Left ventricle myocardium inferior (tissue), 1 donor: ENCODE measurements at places on chromosomes 2 and 18.

GRCh38 chr2:10887476-10887875 lies 24.3 kb upstream of the KCNF1 start:
- DNase-seq = no peak

GRCh38 chr2:9037166-9037565 lies 33.7 kb upstream of the MBOAT2 start:
- no peak for DNase-seq

GRCh38 chr18:35964319-35964718 lies 8.2 kb upstream of the RMP24 start:
- DNase-seq = no peak

DNA sequence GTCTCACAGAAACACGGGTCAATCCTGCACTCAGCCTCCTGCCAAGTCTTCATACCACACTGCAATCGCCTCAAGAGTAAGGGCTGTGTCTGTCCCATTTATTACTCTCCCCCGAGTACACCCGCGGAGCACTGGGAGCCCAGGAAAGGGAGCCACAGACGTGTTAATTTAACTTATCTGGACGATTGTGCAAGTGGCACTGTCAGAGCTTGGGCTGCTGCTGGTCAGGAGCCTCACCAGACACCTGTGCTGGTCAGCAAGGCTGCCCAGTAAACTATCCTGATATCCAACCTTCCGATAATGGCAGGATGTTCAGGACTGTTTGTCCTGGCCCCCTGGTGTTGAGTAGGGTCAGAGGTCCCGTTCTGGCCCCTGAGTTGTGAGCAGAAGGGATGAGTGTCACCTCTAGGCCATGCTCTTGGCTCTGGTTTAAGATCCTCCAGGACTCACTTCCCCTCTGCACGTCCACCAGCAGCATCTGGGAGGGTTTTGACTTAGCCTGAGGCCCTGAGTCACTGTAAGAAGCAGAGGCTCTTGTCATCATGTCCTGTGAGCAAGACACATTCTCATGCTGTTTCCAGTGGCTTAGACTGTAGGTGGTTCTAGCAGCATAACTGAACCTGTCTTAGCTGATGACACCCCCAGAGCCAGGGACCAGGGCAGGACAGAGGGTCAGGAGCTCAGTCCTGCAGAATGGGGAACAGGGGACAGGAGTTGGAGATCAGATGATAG lies 82.5 kb upstream of the ARL4C start:
- DNase-seq = no peak

GRCh38 chr2:233386382-233387041 lies 32.2 kb downstream of the DGKD start:
- no peak for DNase-seq

DNA sequence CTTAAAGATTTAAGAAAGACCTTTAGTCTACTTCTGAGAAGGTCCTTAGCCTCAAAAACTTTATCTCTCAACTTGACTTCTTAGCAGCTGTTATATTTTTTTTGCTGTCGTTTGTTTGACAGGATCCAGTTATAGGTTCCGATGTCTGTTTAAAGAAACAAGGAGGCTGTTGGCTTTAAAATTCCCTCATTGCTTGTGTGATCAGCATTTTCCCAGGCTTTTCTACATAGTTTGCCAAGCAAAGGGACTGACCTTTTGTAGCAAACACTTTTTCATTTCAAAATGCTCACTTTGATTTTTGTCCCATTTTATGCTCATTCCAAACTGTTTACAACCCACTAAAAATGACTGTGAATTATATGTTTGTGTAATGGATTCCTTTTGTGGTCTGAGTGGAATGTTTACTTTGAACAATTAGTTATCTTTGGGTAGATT lies 394.9 kb downstream of the ARHGAP15 start:
- DNase-seq = no peak

DNA sequence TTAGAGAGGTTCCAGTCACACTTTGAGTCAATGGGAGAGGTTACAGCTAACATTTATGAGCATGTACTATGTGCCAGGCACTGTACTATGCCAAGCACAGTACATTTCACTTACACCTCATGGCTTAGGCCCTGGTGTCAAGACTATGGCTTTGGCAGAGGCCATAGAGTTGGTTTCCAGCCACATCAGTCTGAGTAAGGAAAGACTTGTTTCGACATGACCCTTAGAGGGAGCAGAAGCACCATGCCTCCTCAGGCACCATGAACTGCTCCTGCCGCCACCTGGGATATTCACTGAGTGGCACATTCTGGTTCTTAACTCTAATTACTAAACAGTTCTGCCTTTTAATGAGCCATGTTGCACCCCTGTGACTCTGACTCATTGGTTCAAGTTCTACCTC lies 12.7 kb downstream of the DGUOK start:
- no peak for DNase-seq

DNA sequence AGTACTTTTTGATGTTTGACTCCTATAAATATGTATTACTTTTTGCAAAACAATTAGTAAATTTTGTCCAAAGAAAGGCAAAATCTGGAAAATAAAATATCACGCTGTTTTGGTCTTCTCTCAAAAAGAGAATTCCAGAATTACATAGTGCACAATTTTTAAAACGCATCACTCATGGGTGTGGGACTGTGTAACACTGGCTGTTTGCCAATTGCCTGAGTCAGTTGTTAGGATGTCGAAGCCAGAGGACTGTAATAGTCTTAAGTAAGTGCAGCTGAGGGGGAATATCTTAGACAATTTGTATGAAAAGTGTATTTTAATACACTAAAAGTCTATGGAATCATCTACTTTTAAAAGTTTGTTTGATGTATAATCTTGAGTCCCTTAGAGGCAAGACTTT lies 24.1 kb upstream of the EPHA4 start:
- no peak for DNase-seq

DNA sequence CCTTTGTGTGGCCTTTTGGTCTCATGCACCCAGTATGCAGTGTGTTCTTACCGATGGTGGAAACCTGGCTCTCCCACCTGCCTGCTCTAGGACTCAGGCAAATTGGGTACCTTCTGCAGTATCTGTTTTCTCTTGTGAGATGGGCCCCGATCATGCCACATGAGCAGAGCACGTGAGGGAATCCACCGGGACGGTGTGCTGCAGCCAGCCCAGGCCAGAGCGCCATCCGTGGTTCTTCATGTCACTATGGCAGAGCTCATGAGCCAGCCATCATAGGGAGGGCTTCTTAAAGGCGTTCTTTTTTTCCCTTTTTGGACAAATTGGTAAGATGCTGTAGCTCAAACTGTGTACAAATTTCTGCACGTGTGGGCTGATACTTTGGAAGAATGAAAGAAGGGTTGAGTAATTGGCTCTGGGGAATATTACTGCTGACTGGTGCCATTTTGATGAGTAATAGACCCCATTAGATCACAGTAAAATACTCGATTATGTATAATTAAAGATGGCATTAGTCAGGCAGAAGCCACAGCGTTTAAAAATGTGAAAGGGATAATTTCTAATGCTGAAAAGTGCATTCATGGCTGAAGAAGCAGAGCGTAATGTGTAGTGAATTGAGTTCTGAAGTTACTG lies 19.2 kb downstream of the SH3RF3 start:
- DNase-seq = no peak

GRCh38 chr2:74199871-74200305 lies 1.5 kb downstream of the MTHFD2 start:
- DNase-seq = no peak

DNA sequence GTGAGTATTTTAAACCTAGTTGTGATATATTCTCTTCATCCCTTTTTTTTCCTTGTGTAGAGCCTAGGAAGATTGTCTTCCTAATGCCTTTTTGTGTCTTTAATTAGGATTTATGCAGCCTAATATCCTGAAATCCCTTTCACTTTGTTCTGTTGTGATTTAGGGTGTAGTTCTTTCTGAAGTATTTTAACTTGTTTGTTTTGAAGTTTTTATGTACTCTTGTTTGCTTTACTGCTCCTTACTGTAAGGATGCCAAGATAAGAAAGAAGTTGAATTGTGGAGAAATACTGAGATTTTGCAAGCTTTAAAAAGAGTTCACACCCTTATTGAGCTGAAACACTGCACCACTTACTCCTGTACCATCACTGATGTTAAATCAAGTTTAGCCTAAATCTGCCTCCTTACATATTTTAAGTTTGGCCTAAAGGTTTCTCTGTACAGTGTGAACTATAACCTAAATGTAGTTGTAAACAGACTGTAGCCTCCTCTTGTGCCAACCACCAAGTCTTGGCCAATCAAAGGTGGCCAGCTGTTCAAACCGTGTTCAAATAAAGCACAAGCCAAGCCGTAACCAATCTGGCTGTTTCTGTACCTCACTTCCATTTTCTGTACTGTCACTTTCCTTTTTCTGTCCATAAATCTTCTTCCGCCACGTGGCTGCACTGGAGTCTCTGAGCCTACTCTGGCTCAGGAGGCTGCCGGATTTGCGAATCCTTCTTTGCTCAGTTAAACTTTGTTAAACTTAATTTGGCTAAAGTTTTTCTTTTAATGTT lies 17.7 kb upstream of the ACOXL start:
- no peak for DNase-seq

DNA sequence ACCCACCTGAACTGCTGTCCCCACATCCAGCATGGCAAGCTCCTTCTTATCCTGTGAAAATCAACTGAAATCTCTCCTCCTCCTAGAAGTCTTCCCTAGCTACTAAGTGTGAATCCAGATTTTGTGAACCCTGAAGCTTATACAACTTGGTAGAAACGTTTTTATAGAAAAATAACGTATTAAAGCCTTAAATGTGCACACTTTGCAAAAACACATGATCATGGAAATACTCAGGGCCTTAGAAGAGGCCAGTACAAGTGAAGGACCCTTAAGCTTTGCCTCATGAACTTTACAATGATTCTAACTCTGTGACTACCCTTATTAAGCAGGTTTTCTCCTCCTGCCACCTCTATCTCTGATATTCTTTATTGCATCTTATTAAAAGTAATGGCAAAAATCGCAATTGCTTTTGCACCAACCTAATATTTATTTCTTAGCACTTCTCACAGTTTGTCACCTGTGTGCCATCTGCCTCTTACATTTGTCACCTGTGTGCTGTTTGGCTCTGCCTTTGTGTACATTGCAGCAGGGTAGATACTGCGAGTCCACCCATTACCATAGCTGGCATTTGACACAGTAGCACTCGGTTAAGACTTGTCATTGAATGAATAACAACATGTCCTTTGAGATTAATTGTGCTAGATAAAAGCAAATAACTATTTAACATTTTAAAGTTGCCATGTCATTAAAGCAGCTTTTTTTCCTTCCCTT lies 42.2 kb downstream of the FRZB start:
- DNase-seq = no peak

- no peak for DNase-seq
These were observed 24.1 kb downstream of the EIF2AK3 start for GRCh38 chr2:88603146-88603545.

- DNase-seq = no peak
These were observed 84.1 kb upstream of the CTNNA2 start for GRCh38 chr2:79428745-79429144.

DNA sequence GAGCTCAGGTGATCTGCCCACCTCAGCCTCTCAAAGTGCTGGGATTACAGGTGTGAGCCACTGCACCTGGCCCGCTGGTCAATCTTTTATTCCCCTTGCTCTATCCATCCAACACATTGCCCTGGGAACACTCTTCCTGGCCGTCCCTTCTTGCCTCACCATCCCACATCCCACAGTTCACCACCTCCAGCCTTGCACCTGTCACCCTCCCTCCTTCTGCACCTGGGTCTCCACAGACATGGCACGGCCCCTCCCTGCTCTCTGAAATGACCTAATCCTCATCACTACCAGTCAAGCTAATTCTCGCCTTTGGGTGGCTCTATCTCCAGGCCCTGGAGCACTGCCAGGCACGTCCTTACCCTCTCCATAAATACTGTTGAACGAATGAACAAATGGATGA lies 116.9 kb upstream of the TEX51 start:
- no peak for DNase-seq

GRCh38 chr2:191637182-191638078 lies 40.5 kb upstream of the NABP1 start:
- DNase-seq = no peak

GRCh38 chr2:66576561-66577320 lies 141.8 kb downstream of the MEIS1 start:
- DNase-seq = no peak

DNA sequence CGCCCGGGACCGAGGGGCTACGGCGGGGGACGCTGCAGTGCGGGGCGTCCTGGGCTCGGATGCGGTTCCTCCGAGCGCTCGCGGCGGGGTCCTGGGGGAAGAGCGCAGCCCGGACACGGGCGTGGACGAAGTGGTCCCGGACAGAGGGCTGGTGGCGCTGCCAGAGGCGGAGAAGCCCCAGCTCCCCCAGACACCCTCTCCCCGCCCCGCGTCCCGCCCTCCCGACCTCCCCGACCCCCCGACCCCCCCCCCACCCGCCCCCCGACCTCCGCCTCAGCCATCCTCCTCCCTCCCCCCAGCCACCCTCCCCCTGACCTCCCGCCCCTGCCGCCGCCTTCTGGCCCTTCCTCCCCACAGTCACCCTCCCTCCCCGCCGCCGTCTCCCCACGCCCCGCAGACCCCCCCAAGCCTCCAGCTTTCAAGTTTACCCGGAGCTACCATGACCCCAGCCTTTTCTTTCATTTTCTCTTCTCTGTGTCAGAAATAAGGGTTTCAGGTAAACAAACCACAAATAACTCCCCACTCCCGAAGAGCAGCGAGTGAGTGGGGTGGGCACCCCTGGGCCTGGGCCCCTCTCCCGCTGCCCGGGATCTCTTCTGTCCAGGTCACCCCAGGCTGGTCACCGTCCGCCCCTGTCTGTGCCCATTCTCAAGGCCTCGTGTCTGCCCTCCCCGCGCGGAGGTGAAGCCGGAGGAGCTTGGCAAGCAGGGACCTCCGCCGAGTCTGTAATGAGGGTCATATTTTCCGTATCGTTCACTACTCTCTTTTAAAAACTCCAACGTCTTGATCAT lies 5.1 kb downstream of the NFATC1 start:
- DNase-seq = peak; percentile 16
